Coronary artery (tissue), 2 donors: ENCODE measurements at places on chromosomes 3 and 15.

- no peak for DNase-seq
Observed at GRCh38 chr3:126058666-126059065, 25.3 kb downstream of the SLC41A3 start.

DNA sequence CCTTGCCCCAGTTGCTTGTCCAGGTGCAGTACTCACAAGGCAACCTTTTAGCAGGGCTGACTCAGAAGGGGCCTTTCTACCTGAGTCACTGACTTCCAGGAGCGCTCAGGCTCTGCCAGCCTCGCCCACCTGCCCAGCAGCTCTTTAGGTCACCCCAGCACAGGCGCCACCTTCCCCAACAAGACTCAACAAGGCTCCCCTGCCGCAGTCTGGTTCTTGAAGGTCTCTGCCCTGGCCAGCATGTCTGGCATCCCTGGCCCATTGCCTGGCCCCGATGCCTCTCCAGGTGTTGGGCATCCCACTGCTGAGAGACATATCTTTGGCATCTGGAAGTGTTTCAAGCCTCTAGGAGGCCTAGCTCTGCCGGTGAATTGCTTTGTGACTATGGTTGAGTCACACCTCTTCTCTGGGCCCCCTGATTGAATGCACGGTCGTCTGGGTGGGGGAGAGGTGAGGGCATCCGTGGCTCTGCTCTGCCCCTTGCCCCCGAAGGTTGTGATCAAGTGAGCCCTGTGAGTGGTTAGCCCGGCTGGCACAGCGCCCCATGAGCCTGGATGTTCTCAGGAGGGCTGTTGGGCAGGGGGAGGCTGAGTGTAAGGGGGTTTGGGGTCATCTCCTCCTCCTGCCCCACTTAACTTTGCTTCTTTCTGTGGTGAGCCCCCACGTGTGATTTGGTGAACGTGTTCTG lies 21.6 kb downstream of the SNX33 start:
- DNase-seq = no peak

DNA sequence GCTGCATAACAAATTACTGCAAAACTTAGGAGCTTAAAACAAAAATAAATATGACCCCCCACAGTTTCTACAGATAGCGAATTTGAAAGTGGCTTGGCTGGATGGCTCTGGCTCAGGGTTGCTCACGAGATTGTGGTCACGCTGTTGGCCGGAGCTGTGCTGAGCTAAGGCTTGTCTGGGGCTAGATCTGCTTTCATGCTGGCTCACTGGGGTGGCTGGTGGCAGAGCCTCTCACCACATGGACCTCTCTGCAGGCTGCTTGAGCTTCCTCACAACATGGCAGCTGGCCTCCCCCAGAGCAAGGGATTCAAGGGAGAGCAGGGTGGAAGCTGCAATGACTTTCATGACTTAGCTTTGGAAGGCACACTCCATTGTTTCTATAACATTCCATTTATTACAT lies 354.1 kb downstream of the SHQ1 start:
- no peak for DNase-seq

DNA sequence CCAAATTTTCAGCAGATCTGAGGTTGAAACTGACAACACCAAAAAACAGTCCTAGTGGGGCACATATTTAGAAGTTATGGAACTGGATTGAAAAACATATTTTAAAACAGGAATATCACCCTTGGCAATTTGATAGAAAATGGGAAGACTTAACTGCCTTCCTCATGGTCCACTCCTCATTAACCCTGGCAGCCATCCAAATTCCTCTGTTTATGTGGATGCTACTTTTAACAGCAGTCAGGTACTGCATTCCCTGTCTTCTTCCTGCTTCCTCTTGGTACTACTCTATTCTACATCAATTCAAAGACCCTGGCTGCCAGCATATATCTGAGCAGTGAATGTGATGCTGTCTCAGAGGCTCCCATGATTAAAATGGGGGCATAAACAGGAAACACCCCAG lies 54.3 kb downstream of the PDE8A start:
- DNase-seq = no peak

- no peak for DNase-seq
Observed at GRCh38 chr15:52730173-52730572, 51.0 kb upstream of the ATOSA start.

GRCh38 chr3:75727985-75728384 lies 57.4 kb downstream of the ZNF717 start:
- DNase-seq = no peak

DNA sequence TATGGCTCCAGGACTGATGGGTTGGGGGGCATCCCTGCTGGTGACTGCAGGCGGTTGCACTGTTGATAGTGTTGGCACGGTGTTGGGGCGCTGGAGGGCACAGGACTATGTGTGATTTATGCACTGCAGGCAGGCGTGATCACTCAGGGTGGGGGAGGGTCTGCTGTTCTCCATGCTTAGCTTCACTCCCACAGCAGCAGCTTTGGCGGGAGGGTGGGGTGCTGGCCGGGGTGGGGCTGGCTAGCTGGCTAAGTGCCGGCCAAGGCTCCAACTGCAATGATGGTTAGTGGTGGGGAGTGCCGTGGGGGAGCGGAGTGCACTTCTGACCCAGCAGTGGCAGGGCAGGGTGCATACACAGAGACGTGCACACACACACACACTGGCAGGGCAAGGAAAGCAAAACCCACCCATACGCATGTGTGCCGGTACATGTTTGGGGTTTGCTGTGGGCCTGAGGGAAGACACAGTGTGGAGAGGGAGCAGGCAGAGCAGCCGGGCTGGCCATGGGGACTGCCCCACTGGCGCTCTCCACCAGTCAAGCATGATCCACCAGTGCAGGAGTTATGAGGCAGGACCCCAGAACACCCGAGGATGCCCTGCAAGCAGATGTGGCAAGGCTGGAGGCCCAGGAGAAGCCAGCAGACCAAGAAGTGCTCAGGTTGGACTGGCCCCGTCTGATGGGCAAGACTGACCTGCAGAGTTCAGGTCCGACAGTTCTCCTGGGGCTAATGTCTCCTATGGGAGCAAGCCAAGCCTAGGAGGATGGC lies 16.5 kb upstream of the FGF7 start:
- DNase-seq = no peak

- DNase-seq = no peak
Observed at GRCh38 chr3:132981719-132982118, 56.5 kb upstream of the TMEM108 start.

GRCh38 chr3:14230729-14231128 lies 52.1 kb downstream of the LSM3 start:
- DNase-seq = no peak

DNA sequence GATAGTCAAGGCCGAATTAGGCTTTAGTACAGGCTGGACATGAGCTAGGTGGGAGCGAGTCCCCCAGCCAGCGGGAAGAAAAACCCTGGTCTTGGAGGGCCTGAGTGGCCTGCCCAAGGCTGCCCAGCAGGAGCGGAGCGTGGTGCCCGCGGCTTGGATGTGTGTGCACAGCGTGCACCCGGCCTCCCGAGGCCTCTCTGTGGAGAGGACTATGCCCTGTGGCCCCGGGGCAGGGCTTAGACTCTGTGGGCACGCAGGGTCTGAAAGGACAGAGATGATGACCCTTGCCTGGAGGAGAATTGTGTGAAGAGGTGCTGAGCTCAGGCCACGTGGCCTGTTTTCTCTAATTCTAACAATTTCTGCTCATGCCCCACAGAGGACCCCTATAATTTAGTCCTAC lies 124.6 kb upstream of the IQSEC1 start:
- DNase-seq = no peak

DNA sequence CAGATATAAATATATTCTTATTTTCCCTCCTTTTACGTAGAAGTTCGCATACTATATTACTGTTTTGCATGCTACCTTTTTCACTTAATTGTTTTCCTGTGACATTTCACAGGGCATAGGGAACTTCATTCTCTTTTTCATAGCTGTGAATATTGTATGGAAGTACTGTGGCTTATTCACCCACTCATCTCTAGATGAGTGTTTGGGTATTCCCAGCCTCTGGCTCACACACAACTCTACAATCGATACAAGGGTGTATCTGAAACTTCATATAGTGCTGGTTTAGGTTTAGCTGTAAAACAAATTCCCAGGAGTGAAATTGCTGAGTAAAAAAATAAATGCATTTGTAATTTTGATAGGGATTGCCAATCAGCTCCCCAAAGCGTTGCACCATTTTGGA lies 55.3 kb upstream of the MAGI1 start:
- DNase-seq = no peak

- DNase-seq = no peak
Observed at GRCh38 chr15:43414196-43414595, 43.3 kb downstream of the TUBGCP4 start.

DNA sequence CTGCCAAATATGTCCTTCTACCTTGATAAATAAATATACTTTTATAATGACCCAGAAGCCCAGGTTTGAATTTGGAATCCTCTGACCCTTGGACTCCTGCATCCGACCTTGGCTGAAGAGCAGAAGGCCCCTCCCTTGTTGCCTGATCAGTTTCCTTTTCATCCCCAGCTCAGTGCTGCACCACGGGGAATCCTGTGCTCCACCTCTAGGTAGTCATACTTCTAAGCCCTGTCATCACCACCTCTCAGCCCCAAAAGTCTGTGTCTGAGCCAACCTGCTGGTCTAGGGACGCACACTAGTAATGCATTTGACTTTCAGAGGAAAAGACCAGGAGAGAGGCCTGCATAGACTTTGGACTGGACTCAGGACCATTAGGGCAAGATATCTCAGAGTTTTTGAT lies 310.6 kb downstream of the NLGN1 start:
- no peak for DNase-seq
